ENCODE measurements at places on chromosomes 11 and 22. TPM values are rescaled to one million over a fixed set of nuclear protein-coding genes. Genes with fewer than 3 reads are reported as not detected.
A peak's percentile ranks its signal among the peaks of the same experiment; 100 is the strongest.

IGSF9B gene
- total RNA-seq = 12.9 TPM

DGCR6L gene
- 52.1 TPM for total RNA-seq

GRCh38 chr11:112016088-112016764, 9.0 kb upstream of the DLAT start:
- peaks cover 2% of the 10 kb centered on the region for H3K36me3 ChIP-seq
- peaks cover 17% of the 10 kb centered on the region for H3K4me1 ChIP-seq
- no peak for DNase-seq
- H3K27ac ChIP-seq = no peak overlapping the region
- H3K4me3 ChIP-seq = no peak overlapping the region

- no peak for DNase-seq
- no peak overlapping the region for H3K27ac ChIP-seq
- peaks cover 7% of the 10 kb centered on the region for H3K4me1 ChIP-seq
- no peak overlapping the region for H3K4me3 ChIP-seq
- H3K36me3 ChIP-seq = peaks cover 3% of the 10 kb centered on the region
Measured at GRCh38 chr11:19200410-19201201, 1.2 kb downstream of the CSRP3 start.

CEND1 gene
- total RNA-seq = 1.2 TPM

NLRP14 gene
- 0.30 TPM for total RNA-seq

DNA sequence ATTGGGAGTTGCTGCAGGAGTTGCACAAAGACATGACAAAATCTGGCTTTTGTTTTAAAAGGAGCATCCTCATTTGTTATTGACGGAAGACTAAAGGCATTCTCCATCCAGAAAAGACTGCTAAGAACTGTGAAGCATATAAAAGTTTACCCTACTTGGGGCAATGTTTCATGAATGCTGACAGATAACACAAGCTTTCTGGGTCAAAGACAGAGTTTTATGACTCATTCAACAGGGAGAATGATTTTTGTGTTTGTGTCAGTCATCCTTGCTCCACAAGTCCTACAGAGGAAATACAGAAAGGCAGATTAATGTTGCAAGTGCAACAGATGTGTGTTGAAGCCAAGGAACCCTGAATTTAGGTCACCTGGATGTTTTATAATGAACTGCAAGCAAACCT, 2.5 kb downstream of the GLYATL1 start:
- no peaks in the 10 kb centered on the region for H3K36me3 ChIP-seq
- H3K27me3 ChIP-seq = no peaks in the 10 kb centered on the region
- DNase-seq = no peak
- H3K4me3 ChIP-seq = no peak overlapping the region

DNA sequence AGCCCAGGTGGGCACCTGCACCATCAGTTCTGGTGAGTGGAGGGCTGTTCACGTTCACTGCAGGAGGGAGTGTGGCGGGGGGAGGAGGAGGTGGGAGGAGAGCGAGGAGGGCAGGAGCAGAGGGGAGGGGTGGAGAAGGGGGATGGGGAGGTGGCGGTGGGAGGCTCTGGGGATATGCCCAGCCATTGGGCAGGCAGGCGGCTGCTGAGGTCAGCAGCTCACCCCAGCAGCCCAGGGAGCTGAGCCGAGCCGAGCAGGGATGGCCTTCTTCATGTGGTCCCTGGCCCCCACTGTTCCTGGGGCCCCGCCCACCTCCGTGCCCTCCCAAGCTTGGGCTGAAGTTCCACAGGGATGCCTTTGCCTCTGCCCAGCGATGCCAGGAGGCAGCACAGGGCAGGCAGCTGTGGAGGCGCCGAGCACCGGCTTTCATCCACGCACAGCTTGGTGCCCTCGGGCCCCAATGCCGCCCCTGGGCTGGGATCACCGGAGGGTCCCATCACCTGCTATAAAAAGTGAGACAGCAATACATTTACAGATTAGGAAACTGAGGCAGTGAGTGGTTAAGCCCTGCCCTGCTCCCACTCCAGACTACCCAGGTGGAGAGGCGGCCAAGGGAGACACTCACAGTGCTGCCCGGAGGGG, 21.6 kb downstream of the RTN4R start:
- no peak overlapping the region for H3K4me3 ChIP-seq
- DNase-seq = no peak
- peak overlapping the region; percentile 43 for H3K27ac ChIP-seq
- no peaks in the 10 kb centered on the region for H3K27me3 ChIP-seq
- H3K4me1 ChIP-seq = peaks cover 39% of the 10 kb centered on the region

- H3K4me1 ChIP-seq = peaks cover 6% of the 10 kb centered on the region
- no peak for DNase-seq
- H3K36me3 ChIP-seq = peaks cover 13% of the 10 kb centered on the region
Measured at GRCh38 chr11:1490651-1491050, 4.1 kb upstream of the MOB2 start.

GRCh38 chr11:119421941-119422808, 797 bp downstream of the THY1 start:
- peak overlapping the region; percentile 16 for H3K27ac ChIP-seq
- H3K27me3 ChIP-seq = peaks cover 14% of the 10 kb centered on the region
- H3K4me1 ChIP-seq = peaks cover 36% of the 10 kb centered on the region

PLAAT5 gene
- 0.77 TPM for total RNA-seq

- H3K36me3 ChIP-seq = peaks cover 6% of the 10 kb centered on the region
- DNase-seq = no peak
- H3K27ac ChIP-seq = no peak overlapping the region
- H3K4me1 ChIP-seq = peaks cover 11% of the 10 kb centered on the region
Measured at GRCh38 chr11:82927264-82927880, 25.8 kb downstream of the DDIAS start.

GRCh38 chr11:119652907-119653659, 75.9 kb downstream of the NECTIN1 start:
- H3K27ac ChIP-seq = no peak overlapping the region
- H3K4me3 ChIP-seq = no peak overlapping the region
- peaks cover 5% of the 10 kb centered on the region for H3K4me1 ChIP-seq
- H3K27me3 ChIP-seq = no peaks in the 10 kb centered on the region
- DNase-seq = no peak

- H3K27me3 ChIP-seq = no peaks in the 10 kb centered on the region
- H3K4me1 ChIP-seq = peaks cover 20% of the 10 kb centered on the region
- no peak for DNase-seq
- no peaks in the 10 kb centered on the region for H3K36me3 ChIP-seq
- H3K27ac ChIP-seq = no peak overlapping the region
Measured at GRCh38 chr11:73199446-73199845, 18.6 kb upstream of the P2RY2 start.

DNA sequence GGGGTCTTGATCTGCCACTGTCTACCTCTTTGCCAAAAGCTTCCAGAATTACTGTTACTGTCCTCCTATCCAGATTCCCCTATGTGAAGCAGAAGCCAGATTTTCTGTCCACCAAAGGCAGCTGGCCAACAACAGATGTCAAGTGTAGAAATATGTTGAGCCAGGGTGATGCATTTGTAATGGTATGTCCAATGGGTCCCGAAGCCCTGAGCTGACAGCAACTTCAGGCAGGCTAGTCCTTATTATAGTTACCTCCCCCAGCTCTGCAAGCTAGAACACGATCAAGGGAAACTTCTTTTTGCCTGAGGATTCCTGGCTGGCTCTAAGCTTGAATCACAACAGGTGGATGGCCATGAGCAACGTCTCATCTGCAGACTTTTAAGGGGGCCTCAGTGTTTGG, 10.2 kb downstream of the PAMR1 start:
- no peaks in the 10 kb centered on the region for H3K36me3 ChIP-seq
- no peak for DNase-seq
- H3K4me1 ChIP-seq = peaks cover 11% of the 10 kb centered on the region
- H3K27me3 ChIP-seq = peaks cover 45% of the 10 kb centered on the region
- no peak overlapping the region for H3K27ac ChIP-seq
- no peak overlapping the region for H3K4me3 ChIP-seq

CASP5 gene
- total RNA-seq = not detected

DNA sequence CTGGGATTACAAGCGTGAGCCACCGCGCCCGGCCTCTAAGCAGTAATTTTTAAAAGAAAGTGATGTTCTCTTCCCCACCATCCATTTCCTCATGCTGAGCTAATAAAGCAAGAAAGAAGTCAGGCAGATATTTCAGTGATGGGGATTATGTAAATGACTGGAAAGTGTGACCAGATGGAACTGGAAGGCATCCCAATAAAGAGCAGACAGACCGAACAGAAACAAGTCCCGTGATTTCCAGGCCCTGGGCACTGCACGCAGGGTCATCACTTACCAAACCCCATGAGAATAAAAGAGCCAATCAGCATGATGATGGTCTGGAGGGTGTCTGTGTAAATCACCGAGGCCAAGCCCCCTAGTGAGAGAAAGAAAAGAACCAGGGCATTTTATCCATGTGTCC, 18.2 kb downstream of the SLC5A4 start:
- H3K36me3 ChIP-seq = no peaks in the 10 kb centered on the region
- no peak overlapping the region for H3K4me3 ChIP-seq
- no peaks in the 10 kb centered on the region for H3K27me3 ChIP-seq

PC gene
- 53.6 TPM for total RNA-seq

GRCh38 chr22:44030051-44030701, 6.1 kb downstream of the PARVB start:
- H3K27me3 ChIP-seq = no peaks in the 10 kb centered on the region
- DNase-seq = no peak
- no peak overlapping the region for H3K4me3 ChIP-seq
- no peaks in the 10 kb centered on the region for H3K36me3 ChIP-seq

DNA sequence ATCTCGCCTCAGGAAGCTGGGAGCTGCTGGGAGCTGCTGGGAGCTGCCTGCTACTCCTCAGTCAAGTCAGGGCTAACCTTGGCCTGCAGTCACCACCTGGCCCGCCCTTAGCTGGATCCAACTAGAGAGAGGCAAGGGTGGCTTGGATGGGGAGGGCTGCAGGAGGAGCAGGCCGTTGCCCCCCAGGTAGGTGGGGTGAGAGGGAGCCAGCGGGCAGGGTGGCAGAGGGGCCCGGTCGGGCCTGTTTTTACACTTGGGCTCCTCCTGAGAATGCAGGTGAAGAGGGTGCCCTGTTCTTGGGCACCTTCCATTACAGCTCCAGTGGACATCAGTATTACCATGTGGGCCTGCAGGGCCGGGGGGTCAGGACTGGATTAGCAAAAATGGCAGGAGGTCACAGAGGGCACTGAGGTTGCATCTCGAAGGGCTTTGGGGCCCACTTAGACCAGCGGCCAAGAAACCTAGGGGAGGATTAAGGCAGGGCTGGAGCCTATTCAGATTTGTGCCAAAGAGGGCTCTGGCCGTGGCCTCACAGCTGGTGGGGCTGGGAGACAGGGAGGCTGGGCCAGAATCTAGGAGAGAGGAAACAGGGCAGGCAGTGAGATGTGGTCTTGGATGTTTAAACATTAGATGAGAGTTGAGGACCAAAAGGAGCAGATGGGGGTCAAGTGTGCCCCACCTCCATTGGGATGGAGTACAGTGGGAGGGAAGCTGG, 60.8 kb upstream of the TTLL12 start:
- DNase-seq = no peak
- no peak overlapping the region for H3K27ac ChIP-seq
- peaks cover 3% of the 10 kb centered on the region for H3K4me1 ChIP-seq
- H3K36me3 ChIP-seq = no peaks in the 10 kb centered on the region

DNA sequence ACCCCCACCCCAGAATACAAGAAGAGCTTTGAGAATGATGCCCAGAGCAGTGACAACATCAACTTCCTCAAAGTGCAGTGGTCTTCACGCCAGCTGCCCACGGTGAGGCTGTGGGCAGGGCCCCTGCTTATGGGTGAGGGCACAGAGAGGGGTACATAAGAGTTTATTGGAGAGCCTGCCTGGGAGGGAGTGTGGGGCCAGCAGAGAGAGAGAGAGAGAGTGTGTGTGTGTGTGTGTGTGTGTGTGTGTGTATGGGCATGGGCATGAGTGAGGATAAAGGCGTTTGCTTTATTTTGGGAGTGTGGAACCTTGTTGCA, 9.5 kb downstream of the PHOX2A start:
- H3K36me3 ChIP-seq = peaks cover 17% of the 10 kb centered on the region
- peaks cover 16% of the 10 kb centered on the region for H3K27me3 ChIP-seq
- DNase-seq = no peak
- peak overlapping the region; percentile 70 for H3K4me3 ChIP-seq
- H3K4me1 ChIP-seq = peaks cover 15% of the 10 kb centered on the region

DNA sequence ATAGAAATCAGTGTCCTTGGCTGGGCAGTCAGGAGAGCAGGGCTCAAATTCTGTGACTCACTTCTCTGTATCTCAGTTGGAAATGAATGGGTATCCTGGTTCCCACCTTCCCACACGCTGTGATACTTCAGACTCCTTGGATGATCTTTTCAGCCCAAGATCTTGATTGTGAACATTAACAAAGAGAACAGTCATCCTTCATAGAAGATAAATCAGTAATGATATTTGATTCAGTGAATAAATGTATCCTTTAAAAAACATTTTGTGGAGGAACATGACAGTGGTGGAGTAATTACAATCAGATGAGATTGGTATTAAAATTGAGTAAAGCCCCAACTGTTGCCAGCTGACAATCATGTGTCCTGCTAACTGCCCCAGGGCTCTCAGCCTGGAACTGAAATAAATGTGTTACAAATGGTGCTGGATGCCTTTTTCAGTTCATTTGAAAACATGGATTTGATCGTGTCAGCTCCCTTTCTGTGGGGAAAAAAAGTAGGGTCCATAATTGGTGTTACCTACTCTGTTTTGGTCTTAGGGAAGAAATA, 72.9 kb upstream of the OR5AN1 start:
- no peak overlapping the region for H3K4me3 ChIP-seq
- no peak for DNase-seq
- H3K4me1 ChIP-seq = peaks cover 9% of the 10 kb centered on the region
- H3K27ac ChIP-seq = no peak overlapping the region
- H3K36me3 ChIP-seq = no peaks in the 10 kb centered on the region

- H3K36me3 ChIP-seq = peaks cover 6% of the 10 kb centered on the region
- peaks cover 77% of the 10 kb centered on the region for H3K27me3 ChIP-seq
- peaks cover 11% of the 10 kb centered on the region for H3K4me1 ChIP-seq
- DNase-seq = peak; percentile 49
Measured at GRCh38 chr22:46537946-46538813, 760 bp upstream of the CELSR1 start.

LRRC74B gene
- total RNA-seq = not detected

GRCh38 chr22:46574438-46574992, 37.1 kb upstream of the CELSR1 start:
- DNase-seq = no peak
- peaks cover 19% of the 10 kb centered on the region for H3K27me3 ChIP-seq
- H3K27ac ChIP-seq = no peak overlapping the region
- H3K4me1 ChIP-seq = peaks cover 18% of the 10 kb centered on the region

VWCE gene
- 42.0 TPM for total RNA-seq

C22orf42 gene
- total RNA-seq = not detected

FJX1 gene
- total RNA-seq = 28.2 TPM

All from neural crest cell (in vitro differentiated cells).